ENCODE measurements at places on chromosomes 12 and 14. TPM values are rescaled to one million over a fixed set of nuclear protein-coding genes. Genes with fewer than 3 reads are reported as not detected.

- DNase-seq = no peak
Observed at GRCh38 chr12:67722296-67722695, 73.8 kb downstream of the DYRK2 start.

DNA sequence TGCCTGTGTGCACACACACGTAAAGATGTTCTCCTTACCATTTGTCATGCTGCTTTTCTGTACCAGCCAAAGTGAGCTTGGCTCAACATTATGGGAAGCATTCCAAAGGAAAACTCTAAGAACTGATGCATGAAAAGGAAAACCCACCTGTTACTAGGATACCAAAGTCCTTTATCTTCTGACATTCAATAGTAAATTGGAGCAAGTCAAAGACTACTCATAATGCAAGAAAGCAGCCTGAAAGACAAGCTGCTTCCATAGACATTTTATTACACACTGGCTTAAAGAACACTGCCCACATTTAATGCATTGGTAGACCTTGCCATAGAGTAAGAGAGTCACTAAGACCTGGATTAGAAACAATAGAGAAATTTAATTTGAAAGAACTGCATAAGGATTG, 159.0 kb downstream of the LRIG3 start:
- DNase-seq = no peak

GRCh38 chr12:120642121-120642520, 1.7 kb downstream of the CABP1 start:
- DNase-seq = no peak

DNA sequence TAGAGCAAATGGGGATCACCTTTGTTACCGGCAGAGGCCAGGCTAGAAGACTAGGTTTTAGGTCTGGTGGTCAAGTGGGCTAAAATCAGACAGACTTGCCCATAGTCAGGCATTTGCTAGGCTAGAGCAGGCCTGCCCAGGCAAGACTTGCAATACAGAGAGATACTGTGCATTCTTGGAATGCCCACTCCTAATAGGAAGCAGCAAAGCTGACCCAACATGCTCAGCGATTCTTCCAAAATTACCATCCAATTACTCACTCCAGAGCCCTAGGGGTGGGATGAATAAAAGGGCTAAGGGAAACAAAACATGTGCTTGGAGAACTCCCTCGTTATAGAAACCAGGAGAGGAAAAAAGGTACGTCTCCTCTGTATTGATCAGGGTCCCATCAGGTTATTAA, 187.8 kb upstream of the AMIGO2 start:
- DNase-seq = no peak

- DNase-seq = no peak
Observed at GRCh38 chr14:105924951-105925591, 398.7 kb downstream of the TMEM121 start.

- DNase-seq = no peak
Observed at GRCh38 chr14:87148655-87149054, 844.3 kb downstream of the GALC start.

DNA sequence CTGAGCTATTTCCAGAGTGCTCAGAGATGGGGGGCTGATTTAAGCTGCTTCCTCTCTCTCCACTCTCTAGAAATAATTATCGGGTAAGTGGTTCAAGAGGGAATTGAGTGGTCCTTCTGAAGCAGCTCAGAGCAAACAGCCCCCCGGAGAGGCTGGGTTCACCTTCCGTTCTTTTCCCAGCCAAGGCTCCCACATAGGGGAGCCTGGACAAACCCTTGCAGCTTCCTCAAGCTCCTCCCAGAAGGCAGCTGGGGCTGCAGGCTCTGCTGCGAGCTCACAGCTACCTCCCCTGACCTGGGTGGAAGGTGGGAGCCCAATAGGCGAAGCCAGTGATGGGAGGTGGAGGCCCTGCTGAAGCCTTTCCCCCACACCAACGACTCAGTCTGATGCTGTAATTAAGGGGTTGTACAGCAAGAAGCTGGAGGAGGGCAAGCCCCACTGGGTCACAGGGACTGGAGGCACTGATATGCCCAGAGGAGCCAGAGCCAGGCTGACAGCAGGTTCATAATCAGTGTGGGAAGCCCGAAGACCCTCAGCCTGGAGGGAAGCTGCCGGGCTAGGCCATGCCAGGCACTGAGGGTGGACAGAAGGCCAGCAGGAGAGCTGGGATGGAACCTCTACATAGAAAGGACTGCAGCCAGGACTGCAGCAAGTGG, 52.4 kb downstream of the ARL6IP4 start:
- DNase-seq = no peak

GRCh38 chr14:24441485-24441884, 1.1 kb downstream of the SDR39U1 start:
- DNase-seq = peak; percentile 60

DNA sequence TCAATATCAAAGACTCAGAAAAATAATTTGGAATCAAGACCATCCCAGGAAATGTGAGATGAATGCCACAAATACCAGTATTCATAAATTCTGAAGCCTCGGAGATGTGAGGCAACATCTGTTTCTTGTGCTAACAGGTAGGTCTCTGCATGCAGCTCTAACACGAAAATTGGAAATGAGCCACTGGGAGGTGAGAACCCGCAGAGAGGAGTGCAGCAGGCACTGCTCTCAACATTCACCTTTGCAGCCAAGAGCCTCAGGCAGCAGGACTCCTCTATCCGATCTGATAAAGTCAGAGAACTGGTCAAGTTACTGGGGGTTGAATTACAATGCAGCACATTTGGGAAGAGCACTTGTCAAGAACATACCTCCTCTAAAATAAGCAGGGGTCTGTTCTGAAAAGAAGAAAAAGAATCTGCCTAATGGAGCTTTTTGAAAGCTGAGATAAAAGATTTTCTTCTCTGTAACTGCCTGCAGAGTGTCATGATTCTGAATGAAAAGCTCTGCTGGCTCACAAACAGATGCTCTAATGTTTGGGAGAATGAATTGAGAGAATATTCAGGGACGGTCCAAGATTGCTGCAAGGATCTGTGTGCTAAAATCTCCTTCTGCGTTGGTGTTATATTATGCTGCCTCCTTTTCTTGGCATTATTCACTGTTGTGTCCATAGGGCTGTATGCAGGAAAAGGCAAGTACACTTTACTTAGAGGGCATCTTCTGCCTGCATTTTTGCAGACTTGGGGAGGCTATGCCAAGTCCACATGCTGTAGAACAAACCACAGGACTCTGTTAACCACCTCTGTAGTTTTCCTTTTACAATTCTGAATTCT, 209.6 kb upstream of the KRR1 start:
- DNase-seq = no peak

The MYH6 gene
- 0.17 TPM for total RNA-seq
